ENCODE measurements at places on chromosomes 3 and 15.

DNA sequence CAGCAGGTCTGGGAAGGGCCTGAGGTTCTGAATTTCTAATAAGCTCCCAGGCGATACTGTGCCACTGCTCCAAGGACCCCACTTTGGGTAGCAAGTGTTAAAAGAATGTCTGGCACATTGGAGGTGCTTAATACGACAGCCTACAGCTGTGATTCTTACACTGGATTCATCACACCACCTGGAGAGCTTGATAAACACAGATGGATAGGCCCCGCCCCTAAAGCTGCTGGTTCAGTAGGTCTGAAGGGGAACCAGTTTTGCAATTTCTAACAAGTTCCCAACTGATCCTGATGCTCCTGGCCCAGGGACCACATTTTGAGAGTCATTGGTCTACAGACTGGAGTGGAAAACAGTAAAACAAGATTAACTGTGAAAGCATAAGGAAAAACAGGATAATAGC is 124.8 kb upstream of the ST8SIA2 start:
- DNase-seq = no peak

- no peak for DNase-seq
Observed at GRCh38 chr3:186118692-186119091, 9.8 kb upstream of the ETV5 start.

DNA sequence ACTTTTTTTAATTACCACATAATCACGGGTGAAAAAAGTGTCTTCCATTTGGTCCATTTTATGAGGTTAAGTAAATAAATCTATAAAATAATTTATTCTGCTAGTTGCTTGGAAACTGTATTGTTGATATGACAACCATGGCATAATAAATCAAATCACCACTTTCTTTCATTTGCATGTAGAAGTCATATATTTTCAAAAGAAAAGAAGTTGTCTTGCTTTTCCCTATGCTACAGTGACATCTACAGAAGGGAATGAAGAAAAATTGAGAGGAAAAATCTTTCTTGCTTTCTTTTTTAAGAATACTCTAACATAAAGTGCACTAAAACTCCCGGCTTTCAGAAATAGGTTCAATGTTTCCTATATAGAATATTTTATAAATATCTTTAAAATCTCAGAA is 228.5 kb downstream of the ZBBX start:
- DNase-seq = no peak

DNA sequence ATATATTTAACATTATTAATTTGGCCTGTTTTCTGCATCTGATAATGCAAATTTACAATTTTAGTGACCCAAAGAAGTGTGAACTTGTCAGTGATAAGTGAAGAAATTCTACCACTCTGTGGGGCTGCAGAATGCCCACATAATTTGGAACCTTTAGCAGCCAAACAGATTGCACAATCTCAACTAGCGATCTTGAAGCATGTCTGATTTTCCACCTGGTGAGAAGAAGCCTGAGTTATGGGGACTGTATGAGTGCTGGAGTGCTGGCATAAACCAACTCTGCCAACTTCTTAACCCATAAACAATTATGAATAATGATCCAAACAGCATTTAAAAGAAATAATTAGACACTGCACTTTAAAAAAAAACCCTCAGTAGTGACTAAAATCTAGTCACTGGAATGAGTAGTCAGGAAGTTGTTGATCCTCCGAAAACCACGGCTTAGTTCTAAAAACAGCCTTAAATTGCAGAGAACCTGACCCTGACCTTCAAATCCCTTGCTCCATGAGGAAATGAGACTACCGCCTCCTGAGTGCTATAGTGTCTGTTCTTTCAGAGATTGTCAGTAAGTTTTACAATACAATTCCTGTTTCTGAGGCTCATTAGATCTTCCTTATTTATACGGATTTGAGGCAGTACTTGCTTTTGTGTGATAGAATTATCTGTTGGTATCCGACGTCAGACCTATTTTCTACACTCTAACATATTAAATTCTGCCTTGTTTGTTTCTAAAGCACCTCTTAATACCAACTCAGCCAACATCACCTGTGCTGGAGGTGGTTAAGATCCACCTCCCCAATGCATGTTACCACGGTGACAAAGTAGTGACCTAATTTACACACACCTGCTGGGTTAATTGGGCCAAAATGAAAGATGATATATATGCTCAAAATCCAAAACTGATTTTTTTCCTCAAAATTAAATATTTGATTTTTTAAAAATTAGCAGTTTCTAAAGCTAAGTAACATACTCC is 267.7 kb downstream of the ZBTB20 start:
- no peak for DNase-seq

GRCh38 chr3:44058868-44059203 is 182.8 kb upstream of the TOPAZ1 start:
- no peak for DNase-seq

DNA sequence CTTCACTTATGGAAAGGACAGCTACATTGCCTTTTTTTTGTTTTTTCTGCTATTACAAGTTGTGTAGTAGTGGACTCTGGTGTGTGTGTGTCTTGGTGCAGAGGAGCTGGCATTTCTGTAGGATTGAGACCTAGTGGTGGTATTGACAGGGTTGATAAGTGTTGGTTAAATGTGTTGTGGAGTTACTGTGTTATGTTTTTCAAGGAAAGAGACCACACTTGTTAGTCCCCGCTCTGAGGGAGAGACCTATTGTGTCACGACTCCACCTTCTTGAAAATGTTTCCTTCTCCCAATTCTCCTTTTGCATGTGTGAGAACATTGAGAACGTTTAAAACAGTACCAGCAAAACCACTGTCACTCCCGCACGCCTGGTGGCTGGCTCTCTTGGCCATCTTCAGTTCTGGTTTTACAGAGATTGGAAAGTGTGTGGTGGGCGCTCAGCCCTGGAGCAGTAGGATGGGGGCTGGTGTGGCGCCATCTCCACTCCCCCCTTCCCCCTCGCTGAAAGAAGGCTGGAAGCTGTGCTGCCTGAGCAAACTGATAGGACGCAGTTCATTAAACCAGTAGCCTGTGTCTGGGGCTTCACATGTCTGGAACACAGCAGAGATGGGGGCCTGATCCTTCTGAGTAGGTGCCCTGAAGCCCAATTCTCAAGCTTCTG is 5.5 kb downstream of the KLF13 start:
- no peak for DNase-seq

DNA sequence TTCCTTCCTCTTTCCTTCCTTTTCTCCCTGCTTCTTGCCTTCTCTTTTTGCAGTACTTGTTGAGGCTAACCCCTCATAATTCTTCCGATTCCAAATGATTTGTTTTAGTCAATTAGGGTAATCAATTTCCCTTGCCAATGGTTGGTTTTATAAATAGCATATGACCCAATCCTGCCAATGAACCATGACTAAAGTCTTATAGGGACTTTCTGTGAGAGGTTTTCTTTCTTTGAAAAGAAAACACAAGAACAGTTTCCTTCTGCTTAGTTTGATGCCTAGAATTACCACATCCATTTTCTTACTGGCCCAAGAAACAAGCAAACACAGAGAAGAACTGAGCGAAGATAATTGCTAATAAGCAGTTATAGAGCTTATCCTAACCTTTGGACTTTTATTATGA is 292.5 kb upstream of the SATB1 start:
- no peak for DNase-seq

GRCh38 chr3:52783211-52783555 is 5.8 kb downstream of the ITIH1 start:
- DNase-seq = no peak

DNA sequence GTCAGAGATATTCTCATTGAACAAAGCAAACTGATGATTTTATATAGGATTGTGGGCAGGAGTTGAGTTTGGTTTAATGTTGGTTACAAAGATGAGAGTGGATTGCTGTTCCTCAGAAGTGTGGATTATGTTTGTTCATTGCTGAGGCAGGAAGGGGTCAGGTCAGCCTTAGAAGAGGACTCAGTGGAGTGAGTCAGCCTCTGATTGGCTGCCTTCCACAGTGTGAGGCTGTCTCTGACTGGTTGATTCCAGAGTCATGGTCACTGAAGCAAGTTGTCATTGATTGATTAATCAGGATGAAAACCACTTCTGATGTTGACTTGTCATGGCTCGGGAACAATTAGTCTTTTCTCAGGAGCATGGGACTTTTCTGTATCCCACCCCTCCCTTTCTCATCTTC is 36.2 kb downstream of the KBTBD12 start:
- no peak for DNase-seq

GRCh38 chr15:25776071-25776746 is 86.9 kb downstream of the ATP10A start:
- DNase-seq = no peak

- DNase-seq = no peak
Observed at GRCh38 chr15:95068701-95069521, 837.5 kb downstream of the MCTP2 start.

DNA sequence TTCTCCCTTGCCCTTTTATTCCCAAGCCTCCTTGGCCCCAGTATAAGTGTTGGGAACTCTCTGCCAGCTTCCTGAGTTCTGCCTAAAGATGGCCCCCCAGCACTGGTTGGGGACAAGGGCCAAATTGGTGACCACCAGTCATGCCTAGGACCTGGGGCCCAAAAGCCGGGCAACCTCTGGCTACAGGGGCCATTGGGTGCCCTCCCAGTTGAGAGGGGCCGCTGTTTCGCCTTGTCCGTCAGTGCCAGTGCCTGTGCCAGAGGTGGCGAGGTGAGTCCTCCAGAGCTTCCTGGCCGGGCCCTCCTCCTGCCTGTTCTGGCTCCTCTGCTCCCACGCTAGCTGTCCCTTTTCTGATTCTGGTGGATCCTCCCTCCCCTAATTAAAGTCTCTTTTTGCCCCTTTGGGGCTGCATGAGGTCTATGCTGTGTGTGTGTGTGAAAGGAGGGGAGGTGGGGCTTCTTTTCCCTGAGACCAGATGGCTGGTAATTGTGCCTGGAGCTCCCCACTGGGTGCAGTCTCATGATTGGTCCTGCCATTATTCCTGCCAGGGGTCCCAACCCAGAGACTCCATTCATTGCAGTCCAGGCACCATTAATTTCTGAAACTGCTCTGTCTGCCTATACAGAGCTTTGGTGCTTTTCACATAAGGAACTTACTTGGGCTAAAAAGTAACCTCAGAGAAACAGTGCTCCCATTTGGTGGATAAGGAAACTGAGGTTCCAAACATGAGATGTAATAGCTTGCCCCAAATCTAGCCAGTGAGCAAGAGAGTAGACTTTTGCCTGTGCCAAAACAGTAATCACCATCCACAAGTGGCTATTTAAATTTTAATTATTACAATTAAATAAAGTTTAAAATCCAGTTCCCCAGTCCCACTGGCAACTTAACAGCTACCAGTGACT is 3.1 kb upstream of the TTLL3 start:
- DNase-seq = no peak

- no peak for DNase-seq
Observed at GRCh38 chr15:40756938-40757337, 1.9 kb upstream of the RMDN3 start.

DNA sequence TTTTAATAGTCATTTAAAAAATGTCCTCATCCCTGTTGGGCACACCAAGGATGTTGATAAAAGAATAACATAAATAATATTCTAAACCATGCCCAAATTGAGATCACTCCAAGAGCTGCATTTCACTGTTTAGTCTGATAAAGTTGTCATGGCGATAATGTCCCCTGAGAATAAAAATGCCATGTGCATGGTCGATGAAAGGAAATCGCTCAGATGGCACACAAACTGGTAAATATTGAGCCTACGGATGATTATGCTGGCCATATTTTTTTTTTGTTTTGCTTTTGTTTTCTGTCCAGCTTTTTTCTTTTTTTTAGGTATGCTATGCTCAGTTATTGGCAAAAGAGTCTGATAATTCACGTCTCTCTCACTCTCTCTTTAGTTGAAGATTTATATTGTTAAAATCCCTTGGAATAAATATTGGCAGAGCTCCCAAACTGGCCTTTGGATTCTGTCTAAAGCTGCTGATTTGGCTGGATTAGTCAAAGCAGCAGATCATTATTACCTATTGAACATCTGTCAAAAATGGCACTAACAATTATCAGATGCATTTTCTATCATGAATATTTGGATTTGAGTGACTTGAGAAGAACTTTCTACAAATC is 643.8 kb downstream of the SQOR start:
- no peak for DNase-seq

Data from HL-60 (cell line).